ENCODE measurements at places on chromosomes 6 and 20.

DNA sequence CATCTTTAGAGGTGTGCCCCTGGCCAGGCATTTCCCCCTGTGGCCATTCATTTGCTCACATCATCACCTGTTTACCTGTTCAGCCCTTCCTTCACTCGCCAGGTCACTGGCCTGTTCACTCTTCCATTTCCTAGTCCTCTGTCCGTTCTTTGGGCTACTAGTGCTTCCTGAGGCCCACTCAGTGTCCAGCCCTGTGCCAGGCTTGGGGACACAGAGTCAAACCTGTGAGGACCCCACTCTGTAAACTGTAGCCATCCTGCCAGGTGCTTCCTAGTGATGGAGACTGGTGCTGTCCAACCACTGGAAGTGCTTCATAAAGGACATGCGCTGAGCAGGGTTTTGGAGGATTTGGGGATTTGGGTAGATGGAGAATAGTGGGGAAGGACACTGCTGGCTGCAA, 3.5 kb downstream of the DLGAP4 start:
- no peak for DNase-seq

DNA sequence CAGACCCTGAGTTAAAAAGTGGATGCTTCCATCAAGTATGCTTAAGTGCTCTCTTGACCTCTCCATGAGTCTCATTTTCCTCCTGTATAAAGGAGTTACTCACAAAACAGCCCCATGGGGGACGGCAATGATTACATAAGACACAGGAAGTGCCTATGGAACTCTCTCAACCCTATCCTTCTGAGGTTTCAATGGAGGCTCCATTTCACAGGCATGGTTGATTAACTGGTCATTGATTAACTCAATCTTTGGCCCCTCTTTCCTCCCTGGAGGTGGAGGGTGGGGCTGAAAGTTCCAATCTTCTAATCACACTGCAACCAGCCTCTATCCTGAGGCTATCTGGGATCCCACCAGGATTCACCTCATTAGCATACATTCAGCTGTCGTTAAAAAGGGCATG, 29.3 kb downstream of the CST8 start:
- DNase-seq = no peak

GRCh38 chr6:113570161-113570560, 287.0 kb upstream of the MARCKS start:
- DNase-seq = no peak

GRCh38 chr6:1739680-1740079, 130.0 kb downstream of the FOXC1 start:
- DNase-seq = no peak

DNA sequence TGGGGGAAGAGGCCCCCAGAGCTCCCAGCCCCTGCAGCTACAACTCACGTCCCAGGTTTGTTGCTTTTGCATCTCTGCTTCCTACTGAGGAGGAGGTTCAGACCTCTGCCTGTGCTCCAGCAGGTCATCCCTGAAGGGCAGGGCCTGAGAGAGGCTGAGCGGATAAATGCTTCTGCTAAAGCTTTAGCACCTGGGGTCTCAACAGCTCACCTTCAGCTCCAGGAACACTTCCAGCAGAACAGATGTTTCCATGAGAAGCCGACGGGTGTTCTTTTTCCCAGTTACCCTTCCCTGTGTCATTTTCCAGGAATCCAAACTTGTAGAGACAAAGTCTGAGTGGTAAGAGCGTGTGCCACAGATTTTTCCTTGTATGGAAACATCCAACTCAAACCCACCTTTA, 208.8 kb downstream of the TBC1D7 start:
- DNase-seq = no peak

GRCh38 chr6:23654745-23655144, 471.3 kb upstream of the NRSN1 start:
- DNase-seq = no peak

- no peak for DNase-seq
Observed at GRCh38 chr6:98904096-98904495, 43.6 kb downstream of the FBXL4 start.

- DNase-seq = no peak
Observed at GRCh38 chr6:7218406-7218988, 94.5 kb downstream of the SSR1 start.

All from activated CD4-positive, CD25-positive, alpha-beta regulatory T cell treated with anti-CD3 and anti-CD28 coated beads, Interleukin-2, amount 50 U/mL, for 16 hours (primary cell).